ENCODE measurements at places on chromosomes 4 and X. TPM values are rescaled to one million over a fixed set of nuclear protein-coding genes. Genes with fewer than 3 reads are reported as not detected.

- no peak for DNase-seq
Observed at GRCh38 chrX:41686788-41687187, 2.0 kb upstream of the GPR34 start.

GRCh38 chr4:1654216-1654955 is 29.7 kb downstream of the FAM53A start:
- no peak for DNase-seq

- no peak for DNase-seq
Observed at GRCh38 chr4:9769321-9769720, 12.1 kb upstream of the DRD5 start.

GRCh38 chrX:56790778-56791177 is 61.7 kb downstream of the NBDY start:
- DNase-seq: no peak

- DNase-seq: no peak
Observed at GRCh38 chr4:146236216-146236615, 21.9 kb downstream of the REELD1 start.

GRCh38 chrX:132961511-132961910 is 3.1 kb upstream of the HS6ST2 start:
- DNase-seq: no peak

DNA sequence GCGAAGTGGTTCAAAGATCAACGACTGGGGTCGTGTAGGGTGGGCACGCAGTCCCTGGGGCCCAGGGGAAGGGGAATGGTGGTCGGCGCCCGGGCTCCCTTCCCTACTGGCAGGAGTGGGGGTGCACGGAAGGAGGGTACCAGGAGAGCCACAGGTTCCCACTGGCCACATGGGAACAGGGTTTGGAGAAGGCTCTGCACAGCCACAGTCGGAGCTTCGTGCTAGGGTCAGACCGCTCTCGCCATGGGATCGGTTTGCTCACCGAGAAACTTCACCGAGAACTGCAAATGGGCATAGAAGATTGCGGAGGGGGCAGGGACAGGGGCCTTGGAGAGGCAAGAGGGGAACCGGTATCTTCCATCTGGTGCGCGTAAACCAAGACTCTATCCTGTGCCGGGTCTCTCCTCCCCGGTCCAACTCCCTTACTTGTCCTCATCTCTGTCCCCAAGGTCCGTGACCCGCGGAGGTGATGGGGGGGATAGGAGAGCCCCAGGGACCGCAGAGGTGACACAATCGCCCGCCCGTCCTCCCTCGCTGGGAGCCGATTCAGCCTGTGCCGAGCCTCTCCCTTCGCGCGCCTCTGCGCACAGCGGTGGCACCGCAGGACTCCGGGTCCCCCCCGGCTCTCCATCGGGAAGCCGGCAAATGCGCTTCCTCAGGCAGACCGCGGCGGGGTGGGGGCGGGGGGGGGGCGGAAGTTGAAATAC is 1.0 kb downstream of the SCD5 start:
- peak; percentile 46 for DNase-seq

- DNase-seq: no peak
Observed at GRCh38 chrX:65635378-65635777, 32.1 kb upstream of the MSN start.

- DNase-seq: peak; percentile 59
Observed at GRCh38 chr4:81405900-81406401, 65.8 kb downstream of the RASGEF1B start.

- DNase-seq: peak; percentile 13
Observed at GRCh38 chr4:20544645-20545044, 155.6 kb upstream of the PACRGL start.

Gene MCF2
- polyA plus RNA-seq: 0.15 TPM

Gene UGT2B11
- not detected for polyA plus RNA-seq

Gene CFP
- polyA plus RNA-seq: 0.06 TPM

Gene SRPX2
- 6.3 TPM for polyA plus RNA-seq

Gene RBPJ
- polyA plus RNA-seq: 29.5 TPM

Gene FAM47E
- 0.23 TPM for polyA plus RNA-seq
